ENCODE measurements at places on chromosomes 16 and 17.

- DNase-seq: no peak
These were observed 394 bp upstream of the NME4 start for GRCh38 chr16:396605-397004.

DNA sequence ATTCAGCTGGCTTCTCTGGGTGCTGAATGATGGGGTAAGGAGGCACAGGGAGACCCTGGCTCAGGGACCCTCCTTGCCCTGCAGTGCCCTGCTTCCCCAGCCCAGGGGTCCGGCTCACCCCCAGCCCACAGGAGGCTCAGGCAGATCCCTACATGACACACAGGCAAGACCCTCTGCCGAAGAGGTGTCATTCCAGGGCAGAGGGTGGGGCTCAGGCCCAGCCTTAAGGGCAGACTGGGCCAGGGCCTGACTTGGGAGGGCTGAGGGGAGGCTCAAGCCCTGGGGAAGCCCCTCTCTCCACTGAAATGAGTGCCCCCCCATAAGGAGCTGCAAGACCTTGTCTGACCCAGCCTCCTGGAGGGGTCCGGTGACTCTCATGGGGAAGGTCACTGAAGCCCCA lies 30.3 kb upstream of the KSR1 start:
- no peak for DNase-seq

DNA sequence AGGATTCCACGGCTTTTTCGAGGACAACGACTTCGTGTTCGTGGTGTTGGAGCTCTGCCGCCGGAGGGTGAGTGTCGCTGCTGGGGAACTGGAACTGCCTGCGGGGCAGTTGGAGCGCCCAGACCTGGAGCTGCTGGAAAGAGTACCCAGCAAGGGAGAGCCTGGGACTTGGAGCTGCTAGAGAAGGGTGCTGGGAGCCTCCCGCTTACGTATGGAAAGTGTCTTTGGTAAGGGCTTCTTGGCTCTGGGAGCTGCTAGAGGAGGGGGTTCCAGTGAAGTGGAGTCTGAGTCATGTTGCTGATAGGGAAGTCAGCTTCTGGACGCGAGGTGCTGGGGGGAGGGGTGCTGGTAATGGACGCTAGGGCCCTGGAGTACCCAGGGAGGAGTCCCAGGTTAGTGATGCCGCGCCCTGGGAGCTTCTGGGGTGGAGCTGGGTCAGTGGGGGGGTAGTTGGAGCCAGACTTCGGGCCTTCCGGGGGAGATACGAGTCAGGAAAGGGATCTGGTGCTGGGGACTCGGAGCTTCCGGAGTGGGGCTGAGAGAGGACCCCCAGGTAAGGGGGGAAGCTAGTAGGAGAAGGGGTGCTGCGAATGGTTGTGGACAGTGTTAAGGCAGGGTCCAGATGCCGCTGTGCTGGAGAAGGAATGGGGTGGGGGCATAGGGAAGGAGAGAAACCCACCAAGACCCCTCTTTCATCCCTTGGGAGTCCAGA lies 741 bp downstream of the PLK1 start:
- no peak for DNase-seq

DNA sequence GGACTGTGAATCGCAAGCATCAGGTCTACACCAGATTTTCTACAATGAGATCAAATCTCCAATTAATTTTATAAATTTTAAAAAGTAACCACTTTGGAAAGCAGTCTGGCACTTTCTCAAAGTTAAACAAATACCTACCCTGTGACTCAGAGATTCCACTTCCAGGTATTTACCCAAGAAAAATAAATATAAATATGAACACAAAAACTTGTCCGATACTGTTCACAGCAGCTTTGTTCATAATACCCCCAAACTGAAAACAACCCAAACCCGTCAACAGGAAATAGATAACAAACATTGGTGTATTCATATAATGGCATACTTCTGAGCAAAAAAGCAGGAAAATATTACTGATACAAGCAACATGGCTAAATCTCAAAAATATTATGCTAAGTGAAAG lies 12.1 kb downstream of the ZDHHC7 start:
- DNase-seq: no peak

GRCh38 chr17:77968788-77969187 lies 10.3 kb downstream of the TNRC6C start:
- no peak for DNase-seq

GRCh38 chr17:50055055-50055425 lies 870 bp upstream of the ITGA3 start:
- no peak for DNase-seq

- no peak for DNase-seq
These were observed 16.1 kb downstream of the SGCA start for GRCh38 chr17:50181591-50182560.

- DNase-seq: peak; percentile 23
These were observed 712 bp upstream of the SPECC1 start for GRCh38 chr17:20008242-20009051.

DNA sequence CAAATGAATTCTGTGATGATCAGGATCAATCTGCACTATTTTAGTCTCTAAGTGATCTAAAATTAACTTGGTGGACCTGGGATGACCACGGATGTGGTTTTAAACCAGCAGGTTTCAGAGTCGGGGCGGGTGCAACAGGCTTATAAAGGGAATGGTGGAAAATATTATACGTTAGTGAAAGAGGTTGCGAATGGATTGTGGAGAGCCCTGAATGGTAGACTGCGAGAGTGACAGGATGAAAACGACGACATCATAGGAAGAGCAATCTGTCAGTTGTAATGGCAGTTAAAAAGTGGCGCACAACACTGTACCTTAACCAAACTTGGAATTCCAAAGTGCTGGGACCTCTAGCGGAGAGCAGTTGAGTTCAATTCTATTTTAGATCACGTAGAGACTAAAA lies 1.2 kb upstream of the CYB5B start:
- no peak for DNase-seq

DNA sequence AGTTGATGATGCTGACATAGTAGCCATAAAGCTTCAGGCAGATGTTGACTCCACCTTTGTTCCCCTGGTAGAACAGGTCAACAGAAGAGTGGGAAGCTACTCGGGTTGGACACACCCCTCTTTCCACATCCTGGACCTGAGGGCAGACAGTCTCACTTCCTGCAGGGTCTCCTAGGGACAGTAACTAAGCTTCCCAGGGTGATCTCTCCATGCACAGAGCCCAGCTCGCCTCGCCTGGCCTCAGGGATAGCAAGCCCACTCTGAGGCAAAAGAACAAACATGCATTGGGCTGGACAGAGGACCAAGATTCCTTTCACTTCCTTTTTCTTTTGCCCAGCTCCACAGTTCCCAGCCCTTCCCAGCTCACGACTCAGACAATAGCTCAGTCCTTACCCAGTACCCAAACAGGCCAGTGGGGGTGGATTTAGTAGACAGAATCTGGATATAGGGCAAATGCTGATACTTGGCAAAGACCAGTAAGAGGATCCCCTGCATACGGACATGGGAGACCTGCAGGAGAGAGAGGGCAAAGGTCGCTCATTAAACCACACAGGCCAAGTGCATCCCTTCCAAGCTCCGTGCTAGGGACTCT lies 7.0 kb downstream of the INPP5K start:
- DNase-seq: no peak

DNA sequence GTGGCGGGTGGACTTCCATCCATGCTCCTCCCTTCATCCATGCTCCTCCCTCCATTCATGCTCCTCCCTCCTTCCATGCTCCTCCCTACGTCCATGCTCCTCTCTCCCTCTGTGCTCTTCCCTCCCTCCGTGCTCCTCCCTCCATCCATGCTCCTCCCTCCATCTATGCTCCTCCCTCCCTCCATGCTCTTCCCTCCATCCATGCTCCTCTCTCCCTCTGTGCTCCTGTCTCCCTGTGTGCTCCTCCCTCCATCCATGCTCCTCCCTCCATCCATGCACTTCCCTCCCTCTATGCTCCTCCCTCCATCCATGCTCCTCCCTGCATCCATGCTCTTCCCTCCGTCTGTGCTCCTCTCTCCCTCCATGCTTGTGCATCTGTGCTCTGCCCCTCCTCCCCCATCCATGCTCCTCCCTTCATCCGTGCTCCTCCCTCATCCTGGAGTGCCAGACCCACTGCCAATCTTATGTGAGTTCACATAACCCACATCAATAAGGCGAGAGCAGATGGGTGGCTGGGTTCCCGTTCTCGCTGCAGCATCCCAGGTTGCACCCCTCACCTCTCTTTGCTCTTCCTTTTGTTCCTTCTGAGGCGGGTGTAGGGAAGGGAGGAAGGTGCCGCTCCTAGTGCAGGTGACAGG lies 22.8 kb downstream of the KSR1 start:
- no peak for DNase-seq

DNA sequence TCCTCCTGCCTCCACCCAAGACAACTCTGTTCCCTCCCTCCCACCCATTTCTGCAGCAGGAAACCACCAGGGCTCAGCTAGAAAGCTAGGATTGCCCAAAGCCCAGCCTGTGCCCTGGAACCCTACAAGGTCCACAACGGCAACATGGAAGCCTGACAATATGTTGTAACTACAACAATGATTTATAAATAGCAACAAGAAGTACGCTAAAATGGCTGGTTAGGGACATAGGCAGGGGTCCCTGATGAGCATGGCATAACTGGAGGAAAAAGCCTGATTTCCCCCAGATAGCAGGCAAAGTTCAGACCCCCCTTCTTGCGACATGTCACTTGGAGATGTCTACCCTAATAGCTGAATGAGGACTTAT lies 6.6 kb downstream of the ST3GAL2 start:
- DNase-seq: no peak

- DNase-seq: peak; percentile 62
These were observed 4.6 kb upstream of the ATP2A1 start for GRCh38 chr16:28873543-28874201.

DNA sequence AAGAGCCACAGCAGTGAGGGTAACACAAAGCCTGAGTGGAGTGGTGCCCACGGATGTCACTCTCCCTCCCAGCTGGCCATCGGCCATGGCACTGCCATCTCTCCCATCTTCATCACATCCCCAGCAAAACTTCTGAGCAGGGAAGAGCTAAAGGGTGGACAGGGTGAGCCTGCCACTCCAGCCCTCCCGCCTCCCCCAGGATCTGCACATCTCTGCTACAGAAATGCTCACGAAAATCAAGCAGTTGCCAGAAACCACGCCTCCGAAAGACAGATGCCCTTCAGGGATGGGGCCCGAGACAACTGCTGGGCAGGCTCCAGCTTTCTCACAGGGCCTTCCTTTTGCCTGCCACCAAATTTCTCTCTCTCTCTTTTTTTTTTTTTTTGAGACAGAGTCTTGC lies 3.6 kb downstream of the GRIN2C start:
- DNase-seq: no peak

DNA sequence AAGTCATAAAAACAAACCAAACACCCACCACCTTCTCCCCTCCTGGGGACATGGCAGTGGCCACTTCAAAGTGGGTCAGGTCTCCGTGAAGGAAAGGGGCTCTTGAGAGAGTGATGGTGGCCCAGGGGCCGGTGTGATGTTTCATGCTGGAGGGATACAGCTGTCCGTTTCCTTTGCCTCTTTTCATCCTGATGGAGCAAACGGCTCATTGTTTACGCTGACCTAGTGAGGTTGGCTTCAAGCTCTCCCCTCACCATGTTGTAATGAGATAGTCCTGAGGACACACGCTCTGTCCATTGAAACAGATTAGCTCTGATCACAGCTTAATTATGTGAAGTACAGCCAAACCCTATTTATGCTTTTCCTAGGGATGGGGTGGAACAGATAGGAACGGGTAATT lies 34.2 kb downstream of the CDH13 start:
- no peak for DNase-seq

DNA sequence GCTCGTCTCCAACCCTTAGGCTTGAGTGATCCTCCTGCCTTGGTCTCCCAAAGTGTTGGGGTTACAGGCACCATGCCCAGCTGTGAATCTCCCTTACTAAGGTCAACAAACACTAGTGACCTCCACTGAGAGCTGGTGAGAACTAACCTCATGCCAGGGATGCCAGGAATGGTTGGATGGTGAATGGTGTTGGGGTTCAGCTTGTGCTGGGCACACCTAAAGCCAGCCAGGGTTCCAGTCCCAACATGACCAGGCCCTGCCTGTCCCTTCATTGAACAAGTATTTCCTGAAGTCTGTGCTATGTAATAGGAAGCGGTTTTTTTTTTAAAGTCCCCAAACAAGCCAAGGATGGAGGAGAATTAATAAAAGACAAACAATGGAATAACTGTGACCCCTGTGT lies 56.0 kb upstream of the TOB1 start:
- no peak for DNase-seq

GRCh38 chr16:30567160-30567990 lies 4.1 kb downstream of the ZNF688 start:
- peak; percentile 52 for DNase-seq

DNA sequence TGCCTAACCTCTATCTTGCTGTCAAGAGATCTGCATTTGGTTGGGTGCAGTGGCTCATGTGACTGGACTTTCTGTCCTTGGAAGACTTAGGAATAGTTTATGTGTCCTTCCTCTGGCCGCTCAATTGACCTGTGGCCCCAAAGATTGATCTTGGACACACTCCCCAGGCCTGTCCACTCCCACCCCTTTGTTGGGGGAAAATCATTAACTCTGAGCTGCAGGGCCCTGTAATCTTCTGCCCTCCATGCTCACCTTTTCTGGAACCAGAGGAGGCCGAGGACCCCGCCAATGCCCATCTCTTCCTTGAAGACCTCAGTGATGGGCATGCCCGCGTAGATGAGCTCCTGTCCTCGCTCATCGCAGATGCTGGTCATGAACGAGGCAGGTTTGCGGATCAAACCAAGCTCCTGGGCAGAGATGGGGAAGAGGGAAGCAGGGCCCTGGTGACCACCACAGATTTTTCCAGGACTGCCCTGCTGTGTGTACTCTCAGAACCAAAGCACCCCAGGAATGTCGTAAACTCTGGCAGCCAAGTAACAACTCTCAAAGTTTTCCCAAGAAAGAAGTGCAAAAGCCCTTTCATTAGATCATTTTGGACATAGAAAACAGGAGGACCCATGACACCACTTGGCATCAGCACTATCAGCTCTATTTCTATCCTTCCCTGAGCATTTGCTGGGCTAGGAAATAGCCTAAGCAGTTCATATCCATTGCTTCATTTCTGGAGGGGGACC lies 8.5 kb upstream of the KLHL11 start:
- DNase-seq: no peak

DNA sequence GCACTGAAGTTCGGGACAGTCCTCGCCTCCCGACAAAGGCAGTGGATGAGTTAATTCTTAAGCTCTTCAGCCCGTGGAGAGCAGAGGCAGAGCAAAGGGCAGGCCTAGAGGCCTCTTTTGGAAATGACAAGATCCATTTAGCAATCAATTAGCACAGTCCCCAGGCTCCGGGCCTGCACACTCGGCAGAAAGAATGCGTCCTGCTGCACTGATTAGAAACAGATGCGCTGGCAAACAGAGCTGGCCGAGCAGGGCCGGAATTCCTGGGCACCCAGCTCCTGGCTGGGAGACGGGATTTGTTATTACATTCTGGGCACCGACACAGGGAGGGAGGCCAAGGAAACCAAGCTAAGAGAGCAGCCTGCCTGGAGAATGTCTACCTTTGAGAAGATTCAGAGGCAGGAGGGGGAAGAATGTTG lies 162.9 kb downstream of the COPRS start:
- DNase-seq: no peak

GRCh38 chr16:918068-918467 lies 52.7 kb downstream of the LMF1 start:
- DNase-seq: no peak

- peak; percentile 19 for DNase-seq
These were observed 65.9 kb upstream of the IRX6 start for GRCh38 chr16:55257966-55258613.

Data from activated CD8-positive, alpha-beta memory T cell treated with anti-CD3 and anti-CD28 coated beads, Interleukin-2, amount 50 U/mL, for 4 hours (primary cell).